ENCODE measurements at places on chromosomes 7 and 10.

- DNase-seq, result no peak
Measured at GRCh38 chr10:26809973-26810372, 50.8 kb downstream of the ABI1 start.

DNA sequence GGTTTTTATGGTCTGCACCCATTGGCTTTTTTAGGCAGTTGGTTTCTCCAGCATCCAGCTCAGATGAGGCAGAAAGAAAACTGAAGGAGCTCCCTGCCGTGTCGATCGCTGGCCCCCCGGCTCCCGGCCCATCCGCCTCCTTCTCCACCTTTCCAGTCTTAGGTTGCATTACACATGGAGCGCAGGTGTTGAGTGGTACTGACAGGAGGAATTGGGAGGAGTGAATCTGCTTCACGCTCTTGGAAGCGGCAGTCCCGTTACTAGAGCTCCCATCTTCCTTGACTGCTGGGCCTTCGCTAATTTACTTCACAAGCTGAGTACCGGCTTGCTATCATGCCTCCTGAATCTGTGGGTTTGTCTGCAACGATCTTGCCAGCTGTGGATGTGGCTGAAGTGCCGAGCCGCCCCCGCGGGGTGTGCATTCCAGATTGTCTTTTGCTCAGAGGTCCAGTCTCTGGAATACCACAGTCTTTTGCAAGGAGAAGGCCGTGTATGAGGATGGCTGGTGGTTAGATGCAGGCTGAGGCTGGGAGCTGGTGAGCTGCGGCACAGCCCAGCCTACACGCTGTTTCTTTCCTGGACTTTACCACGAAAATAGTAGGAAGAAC, 17.1 kb downstream of the IQCE start:
- DNase-seq, result no peak

GRCh38 chr7:98840722-98841121, 29.1 kb downstream of the TMEM130 start:
- DNase-seq, result no peak

DNA sequence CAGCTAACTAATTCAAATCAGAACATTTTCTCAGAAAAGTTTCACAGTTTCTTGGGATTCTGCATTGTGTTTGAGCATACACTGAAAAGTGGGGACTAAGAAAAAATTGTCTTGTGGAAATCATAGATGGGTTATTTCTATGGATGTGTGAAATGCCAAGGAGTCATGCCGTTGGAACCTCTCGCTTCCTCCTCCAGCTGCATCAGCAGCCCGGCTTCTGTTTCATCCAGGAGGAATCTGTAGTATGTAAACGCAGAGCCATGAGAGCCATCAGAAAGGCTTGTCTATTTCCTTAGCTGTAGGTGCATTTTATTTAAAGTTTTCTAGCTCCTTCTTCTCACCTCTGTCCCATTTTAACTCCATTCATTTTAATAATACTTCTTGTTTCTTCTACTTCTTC, 1144.1 kb downstream of the GATA3 start:
- DNase-seq, result no peak

DNA sequence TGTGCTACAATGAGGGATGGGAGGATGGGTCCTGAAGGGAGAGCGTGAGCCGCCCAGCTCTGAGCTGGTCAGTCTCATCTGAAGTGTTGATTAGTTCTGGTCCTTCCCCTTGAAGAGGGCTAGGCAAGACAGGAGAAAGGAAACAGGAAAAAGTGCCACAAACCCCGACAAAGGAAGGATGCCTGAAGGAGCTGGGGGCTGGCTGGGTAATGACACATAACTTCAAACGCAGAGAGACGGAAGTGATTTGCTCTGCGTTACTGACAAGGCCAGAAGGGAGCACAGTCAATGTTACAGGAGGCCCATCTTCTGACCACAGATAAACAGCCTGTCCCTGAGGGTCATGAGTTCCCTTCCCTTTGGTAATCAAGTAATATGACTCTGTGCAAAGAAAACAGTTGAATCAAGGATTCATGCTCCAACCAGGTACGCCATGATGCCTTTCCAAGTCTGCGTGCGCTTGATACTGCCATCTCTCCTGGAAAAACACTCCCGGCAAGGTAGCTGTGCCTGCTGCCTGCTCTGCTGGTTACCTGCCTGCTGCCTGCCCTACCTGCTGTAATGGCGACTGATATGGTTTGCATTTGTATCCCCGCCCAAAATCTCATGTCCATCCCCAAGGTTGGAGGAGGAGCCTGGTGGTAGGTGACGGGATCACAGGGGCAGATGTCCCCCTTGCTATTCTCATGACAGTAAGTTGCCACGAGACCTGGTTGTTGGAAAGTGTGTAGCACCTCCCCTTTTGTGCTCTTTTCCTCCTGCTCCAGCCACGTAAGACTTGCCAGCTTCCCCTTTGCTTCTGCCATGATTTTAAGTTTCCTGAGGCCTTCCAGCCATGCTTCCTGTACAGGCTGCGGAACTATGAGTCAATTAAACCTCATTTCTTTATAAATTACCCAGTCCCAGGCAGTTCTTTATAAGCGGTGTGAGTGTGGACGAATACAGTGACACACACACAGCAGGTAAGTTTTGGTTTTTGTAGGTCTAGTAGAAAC, 57.9 kb downstream of the GRB10 start:
- no peak for DNase-seq

- peak; percentile 28 for DNase-seq
Measured at GRCh38 chr7:135389971-135390370, 119.9 kb downstream of the CNOT4 start.

- DNase-seq, result peak; percentile 48
Measured at GRCh38 chr7:142279601-142280000, 21.7 kb upstream of the PRSS58 start.

DNA sequence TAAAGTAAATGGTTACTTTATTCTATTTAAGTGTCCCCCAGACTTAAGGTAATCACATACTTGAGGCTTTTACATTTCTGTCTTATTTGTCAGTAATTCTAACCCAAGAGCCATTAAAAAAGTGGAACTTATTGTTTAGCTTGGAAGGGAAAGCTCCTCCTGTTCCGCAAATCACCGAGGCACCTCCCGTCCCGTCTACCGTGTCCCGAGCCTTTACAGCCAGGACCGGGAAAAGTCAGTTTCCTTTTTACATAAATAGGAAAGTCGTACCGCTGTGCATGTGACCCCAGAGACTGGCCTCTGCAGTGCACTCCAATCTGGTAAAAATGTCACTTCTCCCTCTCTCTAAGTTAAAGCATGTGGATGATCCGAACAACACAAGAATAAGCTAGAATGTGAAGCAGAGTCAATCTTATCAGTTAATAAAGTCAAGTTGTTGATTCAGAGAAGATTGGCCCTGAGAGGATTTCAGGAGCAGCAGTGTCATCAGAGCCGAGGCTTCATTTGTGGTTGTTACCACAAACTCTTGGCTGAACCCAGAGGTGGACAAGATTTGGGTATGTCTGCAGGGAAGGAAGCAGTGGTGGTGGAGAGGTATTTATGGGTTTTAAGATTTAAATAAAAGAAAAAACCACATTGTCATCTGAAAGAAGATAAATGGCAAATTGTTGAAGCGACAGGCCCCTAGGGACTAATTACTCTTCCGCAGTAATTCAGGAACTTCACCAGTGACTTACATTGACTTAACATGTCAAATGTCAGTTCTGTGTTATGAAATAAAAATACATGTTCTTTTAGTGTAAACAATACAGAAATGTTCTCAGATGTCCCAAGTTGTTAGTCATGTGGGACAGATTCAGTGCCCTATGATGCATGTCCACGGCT, 316.6 kb upstream of the ZNF32 start:
- DNase-seq, result no peak

- no peak for DNase-seq
Measured at GRCh38 chr10:111873041-111873440, 310.5 kb downstream of the GPAM start.

DNA sequence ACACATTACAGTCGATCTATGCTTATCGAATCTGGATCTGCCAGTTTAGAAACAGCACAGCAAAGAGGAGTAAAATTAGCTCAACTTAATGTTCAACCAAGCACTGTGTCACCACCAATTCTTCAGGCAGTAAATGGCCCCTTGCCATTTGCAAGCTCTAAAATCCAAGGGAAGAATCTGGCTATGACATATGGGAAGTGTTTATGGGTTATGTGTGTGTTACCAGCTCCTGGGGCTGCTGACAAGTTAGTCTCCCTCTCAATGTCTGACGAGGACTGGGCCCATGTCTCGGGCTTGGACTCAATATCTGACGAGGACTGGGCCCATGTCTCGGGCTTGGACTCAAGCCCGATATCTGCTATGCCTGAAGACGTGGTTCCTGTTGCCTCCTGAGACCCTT, 5.7 kb upstream of the ITIH2 start:
- DNase-seq, result no peak

DNA sequence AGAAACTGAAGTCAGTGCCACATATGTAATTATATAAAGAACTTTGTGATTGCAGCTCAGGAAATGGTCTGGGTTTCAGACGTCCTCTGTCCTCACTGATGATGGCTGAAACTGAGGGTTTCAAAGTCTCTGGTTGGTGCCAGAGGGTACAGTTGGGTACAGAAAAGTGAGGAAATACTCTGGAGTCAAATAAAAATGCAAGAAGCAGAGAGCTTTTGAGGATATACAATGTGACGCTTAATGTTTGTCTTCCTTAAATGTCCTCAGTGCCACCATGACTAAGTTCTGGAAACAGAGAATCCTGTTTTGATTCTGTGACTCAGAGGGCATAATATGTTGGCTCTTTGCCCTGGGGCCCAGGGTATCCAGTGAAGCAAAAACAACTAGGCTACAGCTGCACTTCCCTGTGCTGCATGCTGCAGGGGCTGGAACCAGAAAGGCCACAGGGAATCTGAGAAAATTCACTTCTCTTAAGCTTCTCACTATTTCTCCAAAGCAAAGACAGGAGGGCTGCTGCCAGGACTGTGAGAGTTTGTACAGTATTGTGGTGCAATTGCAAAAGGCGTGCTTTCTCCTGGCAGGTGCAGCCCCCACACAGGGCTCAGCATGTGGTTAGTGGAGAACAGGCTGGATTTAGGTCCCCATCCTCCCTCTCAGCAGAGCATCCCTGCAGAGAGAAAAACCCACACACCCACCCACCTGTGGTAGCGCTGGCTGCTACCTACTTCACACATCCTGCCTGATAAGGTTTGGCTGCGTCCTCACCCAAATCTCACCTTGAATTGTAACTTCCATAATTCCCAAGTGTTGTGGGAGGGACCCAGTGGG, 169.5 kb upstream of the SVIL start:
- DNase-seq, result peak; percentile 17

GRCh38 chr7:4115941-4116610, 566.0 kb upstream of the FOXK1 start:
- no peak for DNase-seq

DNA sequence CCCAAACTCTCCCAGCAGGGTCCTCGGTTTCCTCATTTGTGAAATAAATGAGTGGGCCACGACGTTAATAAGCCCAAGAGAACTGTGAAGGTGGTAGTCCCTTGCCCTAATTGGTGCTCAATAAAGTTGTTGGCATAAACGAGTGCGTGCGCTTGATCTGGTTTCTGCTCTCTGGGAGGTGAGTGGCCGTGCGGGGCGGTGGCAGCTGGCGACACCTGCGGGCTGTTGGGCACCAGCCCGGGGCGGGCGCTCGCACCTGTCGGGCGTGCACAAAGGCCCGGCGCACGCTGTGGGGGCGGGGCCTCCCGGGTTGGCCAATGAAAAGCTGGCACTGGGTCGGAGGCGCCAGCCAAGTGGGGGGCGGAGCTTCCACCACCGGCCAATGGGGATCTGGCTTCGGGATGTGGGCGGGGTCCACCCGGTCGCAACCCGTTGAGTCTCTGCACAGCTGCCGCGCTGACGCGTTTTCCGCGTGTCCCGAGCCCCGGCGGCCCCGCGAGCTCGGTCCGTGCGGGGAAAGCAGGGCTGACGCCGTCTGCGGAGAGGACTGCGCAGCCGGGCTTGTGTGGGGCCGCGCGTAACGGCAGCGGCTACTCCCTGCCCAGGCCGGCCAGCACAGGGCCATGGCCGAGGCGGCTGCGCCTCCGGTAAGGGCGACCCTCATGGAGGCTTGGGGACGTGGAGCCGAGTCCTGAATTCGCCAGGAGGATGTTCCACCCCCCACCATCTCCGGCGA, 23.0 kb downstream of the ZNF783 start:
- peak; percentile 95 for DNase-seq

DNA sequence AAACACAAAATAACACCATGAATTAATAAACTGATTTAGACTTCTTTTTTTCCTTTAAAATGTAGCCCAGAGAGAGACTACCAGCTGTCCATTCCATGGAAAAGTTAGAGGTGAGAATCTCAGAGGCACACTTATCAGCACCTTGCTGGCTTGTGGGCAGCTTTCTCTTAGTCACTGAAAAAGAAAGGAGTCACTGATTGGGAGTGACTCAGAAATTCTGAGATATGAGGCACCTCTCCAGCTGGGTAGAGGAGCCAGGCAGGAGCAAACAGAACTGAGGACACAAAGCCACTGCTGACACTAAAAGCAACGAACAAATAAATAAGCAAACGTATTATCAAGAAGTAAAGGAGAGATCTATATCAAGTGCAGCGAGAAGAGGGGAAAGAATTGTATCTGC, 310.6 kb downstream of the PARD3 start:
- no peak for DNase-seq

DNA sequence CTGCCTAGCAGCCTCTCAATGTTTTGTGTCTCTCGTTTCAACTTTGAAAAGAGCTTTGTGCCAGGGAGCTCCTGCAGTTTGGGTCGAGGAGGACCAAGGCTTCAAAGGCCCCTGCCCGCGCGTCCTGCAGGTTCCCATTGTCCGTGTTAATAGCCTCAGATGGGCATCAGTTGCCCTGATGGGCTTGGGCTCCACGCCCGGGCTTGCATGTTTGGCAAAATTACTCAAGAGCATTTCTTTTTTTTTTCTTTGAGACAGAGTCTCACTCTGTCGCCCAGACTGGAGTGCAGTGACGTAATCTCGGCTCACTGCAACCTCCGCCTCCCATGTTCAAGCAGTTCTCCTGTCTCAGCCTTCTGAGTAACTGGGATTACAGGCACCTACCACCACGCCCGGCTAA, 636.6 kb downstream of the SDK1 start:
- no peak for DNase-seq

GRCh38 chr7:132551886-132552285, 24.4 kb downstream of the PLXNA4 start:
- no peak for DNase-seq

GRCh38 chr7:88042157-88042556, 108.1 kb downstream of the ADAM22 start:
- no peak for DNase-seq

- DNase-seq, result peak; percentile 45
Measured at GRCh38 chr10:103273041-103273441, 3.9 kb upstream of the INA start.

- no peak for DNase-seq
Measured at GRCh38 chr10:31980471-31980870, 51.8 kb upstream of the ARHGAP12 start.

DNA sequence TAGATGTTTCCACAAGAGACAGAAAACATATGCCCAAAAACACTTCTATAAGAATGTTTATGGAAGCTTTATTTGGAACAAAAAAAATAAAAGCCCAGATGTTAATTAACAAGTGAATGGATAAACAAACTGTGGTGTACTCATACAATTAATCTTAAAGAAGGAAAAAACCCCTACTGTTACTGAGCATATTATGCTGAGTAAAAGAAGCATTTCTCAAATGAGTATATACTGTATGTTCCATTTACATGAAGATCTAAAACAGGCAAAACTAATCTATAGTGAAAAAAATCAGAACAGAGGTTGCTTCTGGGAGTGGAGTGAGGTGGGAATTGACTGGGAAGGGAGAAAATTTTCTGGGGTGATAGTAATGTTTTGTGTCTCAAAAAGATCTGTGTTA, 15.5 kb upstream of the ANK3 start:
- DNase-seq, result no peak

Measured in NCI-H2171 treated with DMSO at 0.1 percent for 48 hours (cell line).